GM23338 (cell line): ENCODE measurements at places on chromosomes 16 and 17. TPM values are rescaled to one million over a fixed set of nuclear protein-coding genes. Genes with fewer than 3 reads are reported as not detected.

DNA sequence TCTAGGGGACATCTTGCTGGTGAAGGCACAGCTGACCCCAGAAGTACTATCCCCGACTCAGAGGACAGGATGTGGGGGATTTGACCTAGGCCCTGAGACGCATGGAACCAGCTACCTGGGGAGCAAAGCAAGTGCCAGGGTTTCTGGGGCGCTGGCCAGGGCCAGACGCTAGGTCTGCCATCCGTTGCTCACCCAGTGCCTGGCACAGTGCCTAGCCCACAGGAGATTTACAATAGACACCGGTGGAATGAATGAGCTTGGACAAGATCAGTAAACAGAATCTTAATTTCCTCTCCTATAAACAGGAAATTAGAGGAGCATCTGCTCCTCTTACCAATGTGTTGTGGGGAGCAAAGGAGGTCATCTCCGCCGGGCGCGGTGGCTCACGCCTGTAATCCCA lies 5.0 kb downstream of the RPRML start:
- H3K4me1 ChIP-seq, result peaks cover 15% of the 10 kb centered on the region
- no peak for DNase-seq
- no peak overlapping the region for H3K27ac ChIP-seq
- H3K27me3 ChIP-seq, result peaks cover 15% of the 10 kb centered on the region
- no peak overlapping the region for H3K4me3 ChIP-seq

- H3K4me1 ChIP-seq, result no peaks in the 10 kb centered on the region
- no peaks in the 10 kb centered on the region for H3K36me3 ChIP-seq
- no peak overlapping the region for H3K4me3 ChIP-seq
- H3K27ac ChIP-seq, result no peak overlapping the region
- DNase-seq, result no peak
- no peaks in the 10 kb centered on the region for H3K27me3 ChIP-seq
These were observed 254.5 kb downstream of the FTO start for GRCh38 chr16:53958341-53958880.

DNA sequence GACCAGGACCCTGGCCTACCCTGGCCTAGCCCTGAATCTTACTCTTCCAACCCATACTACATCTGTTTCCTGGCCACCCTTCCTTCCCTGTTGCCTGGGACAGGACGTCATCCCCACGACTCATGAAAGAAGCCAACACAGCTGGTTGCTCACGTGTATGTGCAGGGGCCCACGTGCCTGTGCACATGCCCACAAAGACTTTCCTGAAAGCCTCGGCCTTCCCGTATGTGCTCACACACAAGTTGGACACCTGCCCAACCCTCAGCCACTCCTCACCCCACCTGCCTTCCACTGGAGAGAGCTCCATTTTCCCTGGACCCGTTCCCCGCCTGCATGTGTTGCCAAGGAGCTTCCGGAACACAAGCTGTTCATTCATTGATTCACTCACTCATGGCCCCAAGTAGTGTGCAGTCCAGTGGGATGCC lies 7.0 kb downstream of the PLXDC1 start:
- H3K27me3 ChIP-seq, result peaks cover 5% of the 10 kb centered on the region; the same call in 1 of the 2 replicates
- no peaks in the 10 kb centered on the region for H3K4me1 ChIP-seq
- no peaks in the 10 kb centered on the region for H3K36me3 ChIP-seq
- no peak for DNase-seq
- H3K4me3 ChIP-seq, result no peak overlapping the region

The KRTAP1-1 gene
- total RNA-seq, result not detected in 2 replicates

The PRSS21 gene
- 1.1 and 2.4 TPM in 2 replicates for total RNA-seq

DNA sequence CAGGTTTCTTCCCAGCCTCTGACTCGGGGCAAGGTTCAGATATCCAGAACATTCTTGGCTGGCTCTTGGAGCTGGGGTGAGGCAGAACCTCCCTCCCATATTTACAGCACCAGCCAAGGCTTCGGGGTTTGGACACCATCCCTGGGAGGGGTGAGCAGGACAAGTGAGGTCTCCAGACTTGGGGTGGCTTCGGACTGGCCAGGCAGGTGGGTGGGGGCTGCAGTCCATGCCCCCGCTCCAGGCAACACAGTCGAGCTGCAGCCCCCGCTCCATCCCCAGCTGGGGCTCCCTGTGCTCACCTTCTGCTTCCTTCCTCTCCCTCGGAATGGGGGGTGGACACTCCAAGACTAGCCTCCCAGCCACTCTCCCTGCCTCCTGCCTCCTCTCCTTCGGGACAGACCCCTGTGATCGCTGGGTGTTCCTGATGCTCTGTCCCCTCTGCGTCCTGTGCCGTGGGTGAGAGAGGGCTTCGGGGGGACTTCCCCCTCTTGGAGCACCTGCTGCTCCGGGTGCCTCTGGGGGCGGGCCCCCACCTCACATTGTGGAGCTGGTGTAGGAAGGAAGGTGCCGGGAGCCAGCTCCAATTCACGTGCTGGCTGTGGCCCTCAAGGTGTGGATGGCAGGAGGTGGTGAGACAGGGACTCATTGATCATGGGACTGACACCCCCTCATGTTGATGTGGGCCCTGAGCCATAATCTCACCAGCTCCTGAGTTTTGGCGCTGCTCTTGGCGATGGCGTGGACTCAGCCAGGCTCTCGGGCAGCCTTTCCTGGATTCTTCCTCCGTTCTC lies 189.2 kb downstream of the SEC14L1 start:
- H3K27ac ChIP-seq, result no peak overlapping the region
- H3K4me3 ChIP-seq, result no peak overlapping the region
- no peak for DNase-seq

The BCL6B gene
- 4.2 and 4.5 TPM in 2 replicates for total RNA-seq

GRCh38 chr17:80727409-80727755 lies 182.7 kb downstream of the RPTOR start:
- H3K27me3 ChIP-seq, result no peaks in the 10 kb centered on the region
- H3K27ac ChIP-seq, result no peak overlapping the region
- no peak for DNase-seq

The LGALS9B gene
- not detected in 2 replicates for total RNA-seq

DNA sequence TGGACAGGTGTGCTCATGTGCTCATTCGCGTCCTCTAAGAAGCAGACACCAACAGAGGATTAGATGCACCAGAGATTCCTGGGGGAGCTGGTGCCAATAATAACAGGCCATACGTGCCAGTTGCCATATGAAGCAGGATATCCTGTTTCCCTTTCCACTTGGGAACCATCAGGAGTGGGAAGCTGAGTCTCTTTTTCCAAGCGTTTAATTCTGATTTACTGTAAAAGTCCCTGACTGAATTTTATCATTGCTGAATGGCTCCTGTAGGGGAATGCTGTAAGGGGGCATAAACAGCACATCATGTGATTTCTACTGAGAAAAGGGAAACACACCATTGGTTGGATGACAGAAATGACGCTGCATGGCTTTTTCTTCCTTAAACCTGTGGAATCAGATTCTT lies 113.3 kb downstream of the IRF8 start:
- H3K27ac ChIP-seq, result no peak overlapping the region
- no peaks in the 10 kb centered on the region for H3K27me3 ChIP-seq
- no peaks in the 10 kb centered on the region for H3K4me1 ChIP-seq
- no peaks in the 10 kb centered on the region for H3K36me3 ChIP-seq

GRCh38 chr16:88798772-88799455 lies 4.7 kb upstream of the CDT1 start:
- no peak overlapping the region for H3K27ac ChIP-seq
- no peaks in the 10 kb centered on the region for H3K36me3 ChIP-seq
- DNase-seq, result no peak

The FBXO39 gene
- 0.19 TPM in 1 of 2 replicates, not detected in the other for total RNA-seq
